Pancreas (tissue), 10 donors: ENCODE measurements at places on chromosomes 3 and 15.

DNA sequence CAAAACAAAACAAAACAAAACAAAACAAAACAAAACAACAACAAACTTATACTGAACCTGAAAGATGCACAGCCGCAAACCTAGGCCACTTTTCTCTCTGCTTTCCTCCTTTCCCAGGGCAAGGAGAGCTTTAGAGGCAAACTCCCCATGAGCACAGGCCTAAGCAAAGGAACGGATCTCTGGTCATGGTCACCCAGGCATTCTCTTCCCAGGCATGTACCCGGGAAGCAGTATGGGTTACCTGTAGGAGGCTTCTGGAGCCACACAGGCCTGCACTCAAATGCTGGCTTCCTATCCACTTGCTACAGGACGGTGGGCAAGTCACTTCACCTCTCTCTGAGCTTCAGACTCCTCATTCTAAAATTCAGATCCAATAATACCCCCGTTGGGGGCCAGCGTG is 171.8 kb downstream of the SMAD6 start:
- DNase-seq: no peak

DNA sequence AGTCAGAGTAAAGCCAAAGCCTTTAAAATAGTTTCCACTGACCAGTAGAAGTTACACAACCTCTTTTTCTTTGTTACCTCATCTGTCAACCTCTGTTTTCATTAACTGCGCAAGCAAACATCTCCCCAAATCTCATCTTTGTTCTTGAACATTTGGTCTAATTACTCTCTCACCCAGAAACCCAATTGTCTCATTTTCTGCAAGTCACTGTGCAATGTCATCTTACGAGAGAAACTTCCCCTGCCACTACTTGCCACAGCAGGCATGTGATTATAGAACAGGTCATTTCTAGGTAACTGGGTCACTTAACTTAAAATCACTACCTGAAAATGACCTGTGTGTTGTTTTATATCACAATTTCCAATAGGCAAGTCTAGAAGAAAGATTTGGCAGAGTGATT is 159.4 kb downstream of the SI start:
- DNase-seq: no peak

DNA sequence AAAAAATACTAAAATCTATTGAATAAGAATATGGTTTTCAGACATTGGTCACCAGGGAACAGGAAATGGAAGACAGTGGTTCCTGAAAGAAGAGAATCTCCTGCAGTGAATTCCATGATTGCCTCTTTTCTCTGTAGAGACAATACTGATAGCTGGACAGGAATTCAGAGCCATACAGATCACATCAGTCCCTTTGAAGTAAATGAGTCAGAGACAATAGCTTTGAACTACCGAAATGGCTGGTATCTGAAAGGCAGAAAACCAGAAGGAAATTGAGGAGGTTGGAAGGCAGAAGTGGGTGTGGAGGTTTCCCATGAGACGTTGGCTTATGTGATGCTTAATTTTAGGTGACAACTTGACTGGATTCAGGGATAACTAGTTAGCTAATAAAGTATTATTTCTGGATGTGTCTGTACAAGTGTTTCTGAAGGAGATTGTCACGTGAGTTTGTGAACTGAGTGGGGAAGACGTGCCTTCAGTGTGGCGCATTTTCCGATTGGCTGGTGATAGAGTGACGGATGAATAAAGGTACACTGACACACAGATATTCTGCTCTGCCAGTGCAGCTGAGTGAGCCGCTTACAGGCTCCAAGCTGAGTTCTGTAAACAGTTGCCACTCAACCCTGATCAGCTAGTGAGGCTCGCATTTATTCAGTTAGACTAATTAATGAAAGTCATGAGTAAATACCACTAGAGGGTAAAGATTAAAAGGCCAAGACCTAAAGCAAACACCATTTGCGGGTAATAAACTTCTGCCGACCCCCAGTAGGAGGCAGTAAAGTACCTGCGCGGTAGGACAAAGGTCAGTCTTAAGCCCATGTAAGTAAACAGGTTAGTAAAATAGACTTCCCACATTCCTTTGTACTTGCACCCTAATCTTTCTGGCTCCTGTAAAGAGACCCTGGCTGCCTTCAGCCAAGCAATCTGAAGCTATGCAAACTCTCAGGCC is 1298.6 kb downstream of the SI start:
- no peak for DNase-seq

GRCh38 chr3:152280539-152280938 is 11.8 kb downstream of the MBNL1 start:
- no peak for DNase-seq

- no peak for DNase-seq
Observed at GRCh38 chr15:36875740-36876334, 224.5 kb downstream of the MEIS2 start.

- DNase-seq: no peak
Observed at GRCh38 chr3:195203606-195204005, 67.4 kb downstream of the XXYLT1 start.

- DNase-seq: no peak
Observed at GRCh38 chr3:108673988-108674661, 83.1 kb downstream of the RETNLB start.
